ENCODE measurements at places on chromosomes 2 and 18. TPM values are rescaled to one million over a fixed set of nuclear protein-coding genes. Genes with fewer than 3 reads are reported as not detected.

DNA sequence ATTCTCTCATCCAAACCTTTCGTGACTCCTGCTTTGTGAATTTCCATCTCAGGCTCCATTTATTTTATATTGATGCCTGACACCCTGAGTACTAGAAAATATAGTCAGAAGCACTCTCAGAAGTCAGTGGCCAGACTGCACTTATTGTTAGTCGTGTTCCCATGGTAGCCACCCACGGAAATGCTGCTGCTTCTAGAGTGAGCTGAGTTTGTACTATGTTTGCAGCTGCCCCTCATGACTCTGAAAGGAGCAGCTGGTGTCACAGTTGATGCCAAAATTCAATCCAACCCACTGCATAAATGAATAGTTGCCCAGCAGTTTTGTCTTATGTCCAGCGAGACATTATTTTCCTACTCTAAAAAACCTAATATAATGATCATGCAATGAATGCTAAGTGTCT, 265.2 kb upstream of the SPHKAP start:
- DNase-seq, result no peak

DNA sequence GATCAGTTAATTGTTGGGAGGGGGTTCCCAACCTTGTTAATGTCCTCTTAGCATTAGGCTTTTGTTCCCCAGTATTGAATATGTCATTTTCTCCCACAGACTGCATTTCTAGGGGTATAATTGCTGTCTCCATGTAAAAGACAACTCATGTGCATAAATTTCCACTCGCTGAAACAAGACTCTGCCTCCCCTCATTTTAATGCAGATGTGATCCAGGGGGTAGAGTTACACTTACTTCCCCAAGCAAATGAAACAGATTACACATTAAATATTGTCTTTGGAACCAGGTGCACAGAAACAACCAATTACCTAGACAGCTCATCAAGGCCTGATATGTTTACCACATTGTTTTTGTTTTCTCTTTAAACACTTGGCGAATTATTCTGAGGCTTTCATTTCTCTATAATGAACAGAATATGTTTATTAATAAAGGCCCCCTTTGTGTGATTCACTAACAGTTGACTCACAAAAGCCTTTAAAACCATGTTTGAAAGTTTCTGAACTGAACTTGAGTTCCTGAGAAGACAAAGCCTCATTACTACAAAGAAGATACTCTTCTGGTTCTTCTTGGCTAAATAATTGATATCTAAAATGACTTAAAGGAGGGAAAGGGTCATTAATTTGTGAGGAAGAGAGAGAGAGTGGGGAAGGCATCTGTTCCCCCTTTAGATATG, 15.0 kb upstream of the ACVR1 start:
- no peak for DNase-seq

DNA sequence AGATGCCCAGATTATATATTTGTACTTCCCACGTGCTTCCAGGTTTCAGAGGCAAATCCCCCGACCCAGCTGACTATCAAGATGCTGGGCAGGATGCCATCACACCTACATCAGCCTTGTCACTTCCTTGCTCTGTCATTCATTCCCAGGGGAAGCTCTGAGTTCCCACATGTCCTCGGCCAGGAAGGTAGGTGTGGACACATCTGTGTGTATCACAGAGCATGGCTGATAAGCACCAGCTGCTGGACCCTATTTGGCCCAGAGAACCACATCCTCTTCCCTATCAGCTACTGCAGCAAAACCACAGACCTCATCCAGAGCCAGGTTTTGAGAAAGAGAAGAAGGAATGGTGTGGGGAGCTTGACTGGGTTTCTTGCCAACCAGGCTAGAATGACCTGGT, 31.9 kb upstream of the ITGA6 start:
- no peak for DNase-seq

- no peak for DNase-seq
These were observed 102.6 kb upstream of the NYAP2 start for GRCh38 chr2:225296951-225297350.

Gene LHCGR
- total RNA-seq, result not detected

Gene NEDD4L
- total RNA-seq, result 95.9 TPM

Gene FSHR
- total RNA-seq, result not detected

GRCh38 chr2:233179848-233180366, 71.6 kb upstream of the ATG16L1 start:
- no peak for DNase-seq

DNA sequence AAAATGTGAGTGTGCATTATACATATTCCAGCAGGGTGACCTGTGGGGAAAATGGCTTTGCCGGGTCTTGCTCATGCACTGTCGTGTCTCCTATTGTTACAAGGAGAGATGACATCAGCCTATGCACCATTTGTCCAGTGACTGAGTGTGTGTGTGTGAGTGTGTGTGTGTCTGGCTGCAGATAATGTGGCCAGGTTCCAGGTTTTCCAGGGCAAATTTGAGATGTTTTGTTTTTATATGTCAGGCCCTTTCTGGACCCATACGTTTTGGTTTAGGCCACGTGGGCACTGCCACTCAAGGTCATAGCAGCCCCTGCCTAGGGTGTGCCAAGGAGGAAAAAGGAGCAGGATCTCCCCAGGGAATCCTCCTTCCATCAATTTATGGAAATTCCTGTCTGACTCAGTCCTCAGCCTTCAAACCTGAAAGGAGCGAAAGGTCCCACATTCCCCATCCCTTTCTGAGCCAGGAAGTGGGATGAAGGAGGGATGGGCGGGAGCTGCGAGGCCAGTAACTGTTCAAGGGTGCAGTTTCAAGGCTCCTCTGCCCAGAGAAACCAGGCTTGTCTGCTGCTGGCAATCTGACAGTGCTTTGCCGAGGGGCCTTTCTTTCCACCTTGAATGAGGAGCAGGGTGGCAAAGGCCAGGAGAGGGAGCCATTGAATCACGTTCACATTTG, 93.0 kb upstream of the SMAD2 start:
- no peak for DNase-seq

DNA sequence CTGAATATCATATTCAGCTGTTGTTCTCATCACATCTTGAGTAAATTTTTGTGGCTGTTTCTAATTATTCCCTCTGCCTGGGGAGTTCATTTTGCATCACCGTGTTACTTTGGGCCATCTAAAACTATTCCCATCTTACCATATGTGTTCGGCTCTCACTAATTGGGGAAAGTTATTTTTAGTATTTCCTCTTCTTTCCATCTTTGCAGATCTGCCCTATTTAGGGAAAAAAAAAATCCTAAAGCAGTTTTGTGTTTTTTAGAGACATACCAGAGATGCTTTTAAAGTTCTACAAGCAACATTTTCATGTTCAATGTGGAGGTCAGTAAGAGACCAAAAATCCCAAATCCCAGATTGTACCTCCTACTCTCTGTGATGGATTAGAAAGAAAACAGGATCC, 111.3 kb upstream of the NDUFV2 start:
- DNase-seq, result no peak
